Stimulated activated CD4-positive, alpha-beta T cell treated with anti-CD3 and anti-CD28 coated beads, Interleukin-1b, Interleukin-23, amount 100 ng/mL, for 48 hours (primary cell): ENCODE measurements at places on chromosomes 4 and X.

DNA sequence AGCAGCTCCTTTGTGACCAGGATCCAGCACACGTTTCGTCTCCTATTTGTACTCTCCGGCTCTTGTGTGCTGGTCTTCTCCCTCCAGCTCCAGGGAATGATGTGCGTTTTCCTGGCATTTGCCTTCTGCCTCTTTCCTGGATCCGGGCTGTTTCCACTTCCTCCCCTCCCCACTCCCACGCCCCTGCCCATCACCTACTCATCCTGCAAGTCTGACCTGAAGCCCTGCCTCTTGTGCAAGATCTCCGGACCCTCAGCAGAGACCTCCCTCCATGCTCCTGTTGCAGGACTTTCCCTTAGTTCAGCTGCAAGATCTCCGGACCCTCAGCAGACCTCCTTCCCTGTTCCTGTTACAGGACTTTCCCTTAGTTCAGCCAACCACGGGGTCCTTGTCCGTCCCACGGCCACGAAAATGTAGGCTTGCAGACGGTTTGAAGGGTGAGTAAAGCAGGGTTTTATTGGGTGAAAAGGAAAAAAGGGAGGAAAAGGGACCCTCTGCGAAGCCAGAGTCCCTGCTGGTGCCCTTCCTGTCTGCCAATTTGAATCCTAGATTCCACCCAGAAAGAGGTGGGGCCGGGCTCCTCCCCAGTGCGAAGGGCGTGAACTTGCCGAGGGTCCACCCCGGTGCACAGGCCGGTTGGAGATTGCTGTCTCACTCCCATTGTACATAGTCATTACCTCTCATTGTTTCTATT, 74.4 kb upstream of the IRF2 start:
- no peak for DNase-seq

DNA sequence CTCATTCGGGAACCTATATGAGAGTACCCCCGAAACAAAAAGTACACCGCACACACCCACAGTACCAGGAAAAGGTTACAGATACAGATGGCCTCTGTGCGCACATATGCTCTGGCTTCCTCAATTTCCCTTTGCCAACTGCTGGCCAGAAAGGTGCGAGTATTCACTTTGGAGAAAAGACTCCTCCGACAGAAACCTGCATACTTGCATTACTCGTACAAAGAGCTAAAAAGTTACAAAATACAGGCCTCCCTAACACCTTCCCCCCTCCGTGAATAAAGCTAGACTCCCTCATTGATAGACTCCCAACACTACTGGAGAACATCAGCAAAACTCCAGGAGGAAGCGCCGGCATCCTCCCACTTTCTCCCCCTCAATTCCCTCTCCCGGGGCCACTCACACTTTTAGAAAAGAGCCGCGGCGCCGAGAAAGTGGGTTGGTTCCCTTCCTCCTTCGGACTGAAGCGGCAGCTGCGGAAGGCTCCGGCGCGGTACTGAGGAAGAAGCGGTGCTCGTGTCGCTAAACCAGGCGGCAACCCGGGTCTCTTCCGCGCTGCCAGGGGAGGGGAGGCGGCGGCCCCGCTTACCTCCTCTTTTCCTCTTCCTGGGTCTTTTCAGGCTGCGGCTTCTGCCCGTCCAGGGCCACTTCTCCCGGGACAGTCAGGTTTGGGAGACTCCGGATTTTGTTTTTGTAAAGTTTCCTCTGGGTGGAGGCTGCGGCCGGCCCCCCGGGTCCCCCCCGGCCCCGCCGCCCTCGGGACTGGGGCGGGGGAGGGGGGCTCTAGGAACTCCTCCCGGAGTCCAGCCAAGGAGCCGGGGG, 1.1 kb downstream of the FBXW7 start:
- DNase-seq = peak; percentile 51

DNA sequence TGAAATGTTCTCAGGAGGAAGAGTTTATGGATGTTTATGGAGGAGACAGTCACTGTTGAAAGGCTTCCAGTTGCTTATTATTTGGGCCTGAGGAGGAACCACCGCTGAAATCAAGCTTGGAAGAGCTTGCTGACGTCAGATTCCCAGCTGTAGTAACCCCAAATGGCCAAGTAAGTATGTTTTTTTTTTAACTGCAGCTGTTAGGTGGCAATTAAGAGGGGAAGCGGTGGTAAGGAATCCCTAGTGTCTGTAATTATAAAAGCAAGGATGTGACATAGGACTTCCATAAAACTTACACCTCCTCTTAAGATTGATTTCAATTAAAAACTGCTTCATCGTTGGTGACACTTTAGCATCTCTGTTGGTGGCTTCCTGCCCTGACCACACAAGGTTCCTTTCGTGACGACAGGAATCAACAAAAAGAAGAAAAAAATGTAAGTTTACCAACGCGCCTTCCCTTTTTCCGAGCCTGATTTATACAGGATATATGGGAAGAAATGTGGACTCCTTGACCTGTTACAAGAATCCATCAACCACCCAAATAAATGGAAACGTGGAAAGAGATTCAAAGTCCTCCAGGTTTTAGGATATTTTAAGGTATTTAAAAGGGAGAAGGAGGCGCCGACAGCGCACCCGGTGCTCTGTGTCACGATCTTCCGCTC, 884 bp downstream of the RELL1 start:
- DNase-seq = peak; percentile 19

- DNase-seq = no peak
Measured at GRCh38 chr4:84145176-84145575, 353.9 kb downstream of the NKX6-1 start.

GRCh38 chr4:71659979-71660378, 123.9 kb downstream of the GC start:
- DNase-seq = no peak

GRCh38 chr4:168877511-168878491, 132.3 kb downstream of the CBR4 start:
- no peak for DNase-seq

DNA sequence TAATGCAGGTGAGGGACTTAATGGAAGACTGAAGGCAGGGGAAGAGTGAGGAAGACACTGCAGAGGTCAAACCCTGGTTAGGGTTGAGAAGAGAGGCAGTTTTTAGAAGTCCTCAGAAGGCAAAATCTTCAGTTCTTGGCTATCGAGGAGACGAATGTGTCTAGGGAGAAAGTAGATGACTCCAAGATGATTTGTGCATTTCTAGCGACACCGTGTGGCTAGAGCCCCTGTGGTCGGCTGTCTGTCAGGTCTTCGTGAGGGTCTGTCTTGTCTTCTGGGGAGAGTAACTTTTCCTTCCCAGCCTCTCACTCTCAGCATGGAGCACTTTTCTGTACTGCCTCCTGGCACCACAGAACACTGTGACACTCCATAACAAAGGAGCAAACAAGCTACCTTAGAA, 458.1 kb downstream of the STIM2 start:
- DNase-seq = peak; percentile 3

DNA sequence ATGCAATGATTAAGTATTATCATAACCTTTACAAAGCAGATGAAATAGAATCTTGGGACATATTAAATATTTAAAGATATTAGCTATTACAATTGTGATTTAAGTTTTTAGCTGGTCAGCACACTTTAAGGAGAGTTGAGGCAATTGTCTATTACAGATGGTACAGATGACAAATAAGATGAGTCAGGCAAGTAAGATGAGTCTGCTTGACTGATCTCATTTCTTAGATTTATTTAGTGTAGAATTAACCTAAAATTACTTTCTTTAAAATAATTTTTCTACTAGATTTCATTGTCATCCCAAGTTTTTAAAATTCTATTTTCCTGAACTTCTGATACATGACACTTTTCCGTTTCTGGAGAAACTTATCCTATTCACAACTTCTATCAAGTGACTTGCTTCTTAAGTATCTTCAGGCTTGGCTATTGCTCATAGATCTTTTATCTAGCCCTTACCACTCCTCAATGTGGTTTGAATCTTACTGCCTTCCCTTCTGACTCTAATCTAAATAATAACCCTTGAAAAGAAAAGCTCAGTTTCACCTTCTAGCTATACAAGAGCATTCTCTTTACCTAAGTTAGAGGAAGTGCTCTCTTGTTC, 32.9 kb downstream of the CXCL1 start:
- no peak for DNase-seq

- DNase-seq = no peak
Measured at GRCh38 chrX:64758047-64758446, 218.2 kb downstream of the ZC4H2 start.

GRCh38 chr4:1500231-1500965, 94.2 kb upstream of the NKX1-1 start:
- DNase-seq = no peak

DNA sequence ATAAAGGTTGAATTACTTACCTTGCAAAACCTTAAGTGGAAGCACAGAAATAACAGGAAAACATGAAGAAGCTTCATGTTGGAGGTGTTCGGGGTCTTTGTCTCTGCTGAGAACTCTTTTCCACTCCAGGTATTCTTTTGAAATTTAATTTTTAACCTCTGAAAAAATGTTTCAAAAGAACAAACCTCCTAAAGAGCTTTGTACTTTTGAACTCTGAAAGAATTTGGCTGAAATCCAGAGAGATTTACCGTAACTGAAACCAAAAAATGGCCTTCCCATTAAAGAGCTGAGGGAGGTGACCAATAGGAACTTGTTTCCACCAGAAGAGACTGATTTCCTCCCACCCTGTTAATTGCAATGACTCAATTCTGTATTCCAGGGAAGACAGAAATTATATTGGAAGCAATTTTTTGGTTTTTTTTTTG, at the start of gene CFI:
Gene CFI (minus strand): TSS at position 105 of the 425 bp plus-strand sequence. CDS start 28 bp downstream, at position 77.
- no peak for DNase-seq
